CD4-positive, alpha-beta T cell treated with Interleukin-6 at 100 ng/mL for 8 hours (primary cell): ENCODE measurements at places on chromosomes 5 and 9.
A peak's percentile ranks its signal among the peaks of the same experiment; 100 is the strongest.

DNA sequence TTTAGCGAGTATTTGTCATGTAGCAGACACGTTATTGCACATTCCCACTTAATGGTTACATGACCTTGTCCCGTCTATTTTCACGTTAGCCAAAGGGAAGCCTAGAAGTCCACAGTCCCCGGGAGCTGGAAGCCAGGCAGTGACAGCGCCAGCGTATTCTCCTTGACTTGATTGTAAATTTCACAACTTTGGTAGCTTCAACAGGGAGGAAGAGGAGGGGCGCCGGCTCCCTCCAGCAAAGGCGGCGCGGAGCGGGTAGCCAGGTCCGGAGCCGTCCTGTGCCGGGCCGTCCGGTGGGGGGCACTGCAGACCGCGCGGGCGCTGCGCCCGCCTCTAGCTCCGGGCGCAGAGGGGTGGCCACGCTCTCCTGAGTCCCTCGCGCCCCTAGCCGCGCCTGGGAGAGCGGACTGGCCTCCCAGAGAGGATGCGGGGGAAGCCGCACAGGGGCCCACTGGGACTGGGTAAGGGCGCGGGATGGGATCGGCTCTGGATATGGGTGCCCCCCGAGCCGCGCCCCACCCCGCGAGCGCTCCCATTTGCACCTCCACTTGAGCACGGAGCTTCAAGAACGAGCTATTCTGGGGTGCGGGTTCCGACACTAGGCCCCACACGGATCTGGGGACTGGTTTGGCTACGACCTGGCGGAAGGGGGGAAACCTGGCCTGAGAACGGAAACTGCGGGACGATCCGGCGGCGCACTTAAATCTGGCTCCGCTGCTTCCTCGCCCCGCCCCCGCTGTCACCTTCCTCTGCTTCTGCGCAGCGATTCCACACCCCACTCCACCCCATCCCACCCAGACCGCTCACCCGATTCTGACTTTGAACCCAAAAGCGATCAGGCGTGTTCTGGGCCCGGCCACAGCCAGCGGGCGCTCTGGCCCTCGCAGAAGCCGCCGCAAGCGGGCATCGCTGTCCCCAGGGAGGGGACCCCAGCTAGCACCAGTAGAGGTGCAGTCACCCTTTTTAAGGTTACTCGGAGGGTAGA is 23.8 kb downstream of the KLF4 start:
- no peak for DNase-seq

- DNase-seq, result peak; percentile 52
Observed at GRCh38 chr5:81165493-81166119, 67.5 kb upstream of the CKMT2 start.

- no peak for DNase-seq
Observed at GRCh38 chr5:75677607-75678006, 39.6 kb downstream of the POC5 start.

- peak; percentile 3 for DNase-seq
Observed at GRCh38 chr9:132293145-132293721, 61.6 kb downstream of the SETX start.

- no peak for DNase-seq
Observed at GRCh38 chr9:98688710-98689495, 19.8 kb downstream of the GABBR2 start.

- DNase-seq, result no peak
Observed at GRCh38 chr5:115330830-115331229, 34.4 kb upstream of the CCDC112 start.

DNA sequence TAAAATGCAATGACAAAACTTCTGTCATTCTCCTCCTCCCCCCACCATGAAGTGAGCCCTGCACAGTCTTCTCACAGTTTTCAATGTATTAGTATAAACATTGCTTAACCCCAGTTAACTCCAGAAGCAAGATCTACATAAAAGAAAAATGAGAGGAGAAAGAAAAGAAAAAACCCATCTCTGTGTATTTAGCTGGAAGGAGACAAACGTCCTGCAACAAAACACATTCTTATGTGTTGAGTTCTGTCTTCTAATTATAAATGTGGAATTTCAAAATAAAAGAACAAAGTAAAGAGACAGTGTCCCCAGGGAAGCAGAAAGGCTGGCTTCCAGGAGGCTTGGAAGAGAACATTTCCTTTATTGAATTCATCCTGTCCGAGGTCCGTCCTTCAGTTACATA is 491.9 kb upstream of the TUSC1 start:
- DNase-seq, result no peak

GRCh38 chr5:170021506-170021905 is 41.2 kb upstream of the INSYN2B start:
- no peak for DNase-seq

DNA sequence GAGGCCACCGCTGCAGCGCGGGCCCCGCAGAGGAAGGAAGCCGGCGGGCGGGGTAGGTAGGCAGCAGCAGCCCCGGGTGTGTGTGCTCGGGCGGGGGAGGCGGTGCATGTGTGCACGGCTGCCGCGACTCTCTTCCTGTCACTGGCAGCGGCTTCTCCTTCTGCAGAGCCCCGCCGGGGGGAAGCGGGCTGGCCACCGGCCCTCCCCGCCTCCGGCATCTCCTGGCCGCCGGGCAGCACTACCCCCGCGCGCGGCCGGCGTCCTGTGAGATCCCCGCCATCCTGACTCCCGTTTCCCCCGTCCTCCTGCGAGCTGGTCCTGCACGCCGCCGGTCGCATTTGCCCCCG is 315 bp downstream of the PIK3R1 start:
- DNase-seq, result peak; percentile 74

GRCh38 chr9:93962561-93963440 is 7.6 kb upstream of the BARX1 start:
- DNase-seq, result peak; percentile 79

- DNase-seq, result no peak
Observed at GRCh38 chr9:123355761-123356431, at the start of gene CRB2. Gene CRB2, plus strand, starts transcription at chr9:123356197. Its CDS starts 64 bp downstream, at chr9:123356261.

DNA sequence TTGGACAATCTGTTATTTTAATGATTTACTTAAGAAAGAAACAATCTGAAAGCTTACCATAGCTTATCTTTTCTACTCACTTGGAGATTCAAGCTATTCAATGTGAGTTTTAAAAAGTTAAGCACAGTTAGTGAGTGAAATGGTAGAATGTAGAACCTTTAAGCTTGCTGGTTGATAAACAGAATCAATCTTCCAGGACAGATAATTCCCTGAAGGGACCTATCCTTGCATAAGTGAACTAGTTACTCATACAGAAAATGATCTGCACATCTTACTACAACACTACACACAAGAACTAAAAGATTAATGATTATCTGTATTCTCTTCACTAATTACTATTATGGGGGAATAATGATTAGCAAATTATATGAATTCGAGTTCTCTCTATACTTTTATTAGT is 165.6 kb downstream of the PALM2AKAP2 start:
- DNase-seq, result no peak

DNA sequence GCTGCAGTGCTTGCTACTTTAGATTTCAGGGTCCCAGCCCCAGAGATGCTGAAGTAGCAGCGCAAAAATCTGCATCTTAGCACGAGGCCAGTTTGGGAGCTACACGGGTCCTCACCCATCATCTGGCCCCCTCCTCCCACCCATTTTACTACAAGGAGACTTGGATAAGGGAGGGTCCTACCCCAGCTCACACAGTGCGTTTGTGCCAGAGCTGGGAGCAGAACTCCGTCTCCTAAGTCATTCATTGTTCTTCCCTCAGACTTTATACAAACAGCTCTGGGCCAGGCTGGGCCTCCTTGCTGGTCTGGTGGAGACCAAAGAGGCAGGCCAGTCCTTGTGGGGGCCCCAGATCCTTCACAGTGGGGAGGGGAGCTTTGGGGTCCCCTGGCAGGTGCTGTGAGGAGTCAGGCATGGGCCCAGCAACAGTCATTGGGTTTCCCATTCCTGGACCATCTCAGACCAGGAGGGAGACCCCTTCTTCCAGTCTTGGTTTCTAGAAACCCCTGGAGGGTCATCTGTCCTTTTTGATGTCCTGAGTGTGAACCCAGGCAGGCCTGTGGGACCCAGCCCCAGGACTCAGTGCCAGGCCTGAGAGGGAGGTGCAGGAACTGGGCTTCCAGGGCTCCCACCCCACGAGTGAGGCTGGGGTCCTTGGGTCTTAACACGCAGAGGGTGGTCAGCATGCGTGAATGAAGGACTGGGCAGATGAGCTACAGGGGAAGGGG is 2.3 kb upstream of the IL17B start:
- no peak for DNase-seq

GRCh38 chr5:2995035-2995434 is 243.6 kb upstream of the IRX2 start:
- DNase-seq, result no peak

DNA sequence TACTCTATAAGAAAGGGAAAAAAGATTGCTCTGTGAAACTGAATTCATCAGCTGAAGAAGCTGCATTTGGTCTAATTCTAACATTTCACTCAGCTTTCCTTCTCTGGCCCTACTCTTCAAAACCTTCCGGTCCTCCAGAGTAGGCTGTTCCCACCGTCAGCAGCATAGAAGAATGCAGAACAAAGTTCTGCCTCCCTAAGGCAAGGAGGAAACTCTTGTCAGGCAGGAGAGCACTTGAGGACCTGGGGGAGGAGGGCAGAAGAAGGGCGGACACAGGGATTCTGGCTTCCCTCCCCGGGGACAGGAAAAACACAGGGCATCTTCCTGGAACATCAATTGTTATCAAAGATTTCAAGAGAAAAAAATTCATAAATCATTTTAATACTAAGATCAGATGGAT is 69.2 kb upstream of the SHB start:
- no peak for DNase-seq

DNA sequence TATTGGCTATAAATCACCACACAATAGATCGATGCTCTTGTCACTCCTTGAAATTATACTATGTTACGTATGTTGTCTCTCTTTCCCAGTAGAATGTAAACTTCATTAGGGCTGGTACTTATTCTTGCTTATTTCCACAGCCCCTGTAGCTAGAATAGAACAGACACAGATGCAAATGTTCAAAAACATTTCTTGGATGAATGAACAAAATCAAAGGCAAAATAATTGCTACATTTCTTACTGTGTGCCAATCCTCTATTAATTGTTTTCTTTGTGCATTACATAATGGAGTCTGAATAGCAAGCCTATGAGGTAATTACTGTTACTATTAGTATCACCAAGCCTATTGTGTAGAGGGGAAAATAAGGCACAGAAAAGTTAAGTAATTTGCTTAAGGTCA is 725 bp upstream of the OR13C2 start:
- DNase-seq, result no peak

DNA sequence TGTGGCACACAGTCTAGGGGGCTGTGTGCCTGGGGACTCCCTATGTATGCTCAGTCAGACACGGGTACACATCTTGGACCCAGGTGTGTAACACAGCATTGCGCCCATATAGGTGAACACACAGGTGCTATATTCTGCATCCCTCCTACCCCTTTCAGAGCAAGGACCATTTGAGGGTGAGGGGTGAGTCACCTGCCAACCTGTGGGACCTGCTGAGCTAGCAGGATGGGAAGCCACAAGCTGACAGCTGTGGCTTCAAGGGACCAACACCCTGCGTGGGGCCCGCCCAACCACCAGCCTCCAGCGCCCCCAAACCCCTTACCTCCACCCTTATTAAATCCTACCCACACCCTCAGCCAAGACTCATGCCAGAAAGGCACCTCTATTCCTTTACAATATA is 14.6 kb upstream of the AQP7 start:
- DNase-seq, result peak; percentile 65

DNA sequence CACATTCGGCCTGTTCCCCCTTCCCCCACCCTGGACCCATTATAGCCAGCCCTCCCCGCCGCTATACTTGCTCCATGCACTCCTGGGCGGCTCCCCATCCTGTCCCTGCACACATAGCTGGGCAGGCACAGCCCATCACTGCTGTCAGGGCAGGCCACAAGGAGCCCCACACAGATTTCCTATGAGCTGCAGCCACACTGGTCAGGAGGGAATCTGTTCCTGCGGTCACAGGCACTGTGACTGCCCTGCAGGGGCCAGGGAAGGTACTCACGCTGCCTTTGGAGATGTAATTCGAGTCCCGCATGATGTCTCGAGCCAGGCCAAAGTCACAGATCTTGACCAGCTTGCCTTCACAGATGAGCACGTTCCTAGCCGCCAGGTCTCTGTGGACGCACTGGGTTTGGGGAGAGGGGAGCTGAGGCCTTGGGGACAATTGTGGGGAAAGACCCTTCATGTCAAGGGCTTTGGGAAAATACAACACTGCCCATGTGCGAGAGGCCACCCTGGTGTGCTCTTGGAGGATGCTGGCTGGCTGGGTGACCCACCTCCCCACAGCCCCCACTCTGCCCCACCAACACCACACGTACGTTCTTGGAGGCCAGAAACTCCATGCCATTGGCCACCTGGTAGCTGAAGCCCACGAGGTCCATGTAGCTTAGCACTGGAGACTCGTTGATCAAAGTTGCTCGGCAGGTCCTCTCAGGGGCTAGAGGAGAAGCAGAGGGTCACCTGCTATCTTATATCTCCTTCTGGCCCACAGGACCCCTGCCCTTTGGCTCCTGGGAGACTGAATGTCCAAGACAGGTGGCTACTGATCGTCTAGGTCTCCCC is 34.5 kb upstream of the CSF1R start:
- no peak for DNase-seq

GRCh38 chr9:111622626-111623025 is 8.5 kb upstream of the DNAJC25 start:
- DNase-seq, result no peak

- DNase-seq, result no peak
Observed at GRCh38 chr9:27664121-27664779, 91.0 kb upstream of the C9orf72 start.

GRCh38 chr9:111233963-111234362 is 96.1 kb downstream of the OR2K2 start:
- DNase-seq, result no peak

GRCh38 chr5:166031926-166032325 is 2259.5 kb upstream of the WWC1 start:
- no peak for DNase-seq

GRCh38 chr9:124007565-124008302 is 3.8 kb upstream of the LHX2 start:
- DNase-seq, result no peak

DNA sequence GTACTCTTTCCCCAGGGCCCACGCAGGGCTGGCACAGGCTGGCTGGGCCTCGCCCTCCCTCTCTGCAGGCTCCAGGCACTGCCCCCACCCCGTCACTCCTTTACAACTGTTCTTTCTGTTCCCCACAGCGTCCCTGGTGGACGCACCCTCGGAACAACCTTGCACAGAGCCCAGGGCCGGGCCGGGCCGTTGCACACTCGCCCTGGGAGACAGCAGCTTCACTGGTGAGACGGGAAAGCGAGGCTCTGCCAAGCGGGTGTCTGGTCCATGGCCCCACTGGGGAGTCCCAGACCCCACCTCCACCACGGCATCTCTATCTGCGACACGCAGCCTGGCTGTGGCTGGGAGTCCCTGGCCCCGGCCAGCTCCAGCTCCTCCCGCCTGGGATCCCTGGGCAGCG is 18.4 kb upstream of the QSOX2 start:
- DNase-seq, result no peak
